ENCODE measurements at places on chromosomes 11 and 22.

GRCh38 chr11:58465690-58466089 is 23.7 kb upstream of the OR5B12 start:
- no peak for DNase-seq

- DNase-seq, result no peak
Observed at GRCh38 chr22:40782521-40782920, 36.6 kb downstream of the SLC25A17 start.

DNA sequence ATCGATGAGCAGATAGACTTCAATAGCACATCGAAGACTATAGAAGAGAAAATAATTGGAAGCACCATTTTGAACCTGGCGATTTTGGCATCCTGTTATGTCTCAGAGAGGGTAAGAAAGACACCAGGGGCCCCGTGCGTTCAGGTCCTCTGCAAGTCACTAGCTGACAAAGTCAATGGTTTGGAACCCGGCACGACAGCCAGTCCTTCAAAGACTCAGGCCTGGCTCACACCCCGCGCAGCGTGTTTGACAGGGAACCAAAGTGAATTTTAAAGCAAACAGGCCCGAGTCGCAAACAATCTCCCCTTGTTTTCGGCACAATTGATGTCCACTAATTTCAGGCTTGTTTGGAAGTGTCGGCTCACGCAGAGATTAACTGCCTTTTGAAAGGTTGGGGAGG is 716.6 kb downstream of the BRD1 start:
- no peak for DNase-seq

DNA sequence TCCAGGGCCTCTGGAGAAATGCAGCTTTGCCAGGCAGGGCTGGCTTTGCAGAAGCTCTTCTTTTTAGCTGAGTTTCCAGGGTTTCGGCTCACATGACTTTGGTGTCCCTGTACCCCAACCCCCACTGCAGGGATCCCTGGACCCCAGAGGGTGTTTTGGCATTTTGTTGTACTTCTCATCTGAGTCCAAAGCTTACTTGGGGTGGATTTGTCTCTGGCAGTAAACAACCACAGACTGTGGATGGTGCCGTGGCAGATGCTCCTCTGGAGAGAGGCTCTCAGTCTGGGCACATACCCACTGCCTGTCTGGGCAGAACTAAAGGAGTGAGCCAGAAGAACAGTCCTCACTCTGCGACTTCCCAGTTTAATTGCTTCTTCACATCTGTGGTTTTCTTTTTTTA is 49.6 kb downstream of the COMMD9 start:
- no peak for DNase-seq

GRCh38 chr11:131811383-131811782 is 441.0 kb downstream of the NTM start:
- peak; percentile 1 for DNase-seq

GRCh38 chr11:1151366-1152315 is 6.1 kb upstream of the MUC5AC start:
- no peak for DNase-seq

DNA sequence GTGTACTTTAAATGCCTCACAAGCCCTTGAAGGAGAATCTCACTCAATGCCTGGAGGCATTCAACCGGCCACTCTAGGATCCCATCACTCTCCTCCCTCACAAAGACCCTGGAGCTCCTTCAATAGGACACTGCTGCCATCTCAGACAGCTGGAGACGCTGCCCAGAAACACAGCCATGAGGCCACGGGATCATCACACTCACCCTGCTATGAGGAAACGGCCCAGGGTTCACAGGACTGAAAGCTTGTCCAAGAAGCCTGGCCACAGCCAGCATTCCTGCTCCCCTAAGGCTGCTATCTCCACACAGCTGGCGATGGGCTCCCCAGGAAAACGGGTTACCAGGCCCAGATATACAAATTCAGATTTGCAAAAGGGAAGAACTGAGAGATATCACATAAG is 13.2 kb downstream of the CARS1 start:
- DNase-seq, result no peak

DNA sequence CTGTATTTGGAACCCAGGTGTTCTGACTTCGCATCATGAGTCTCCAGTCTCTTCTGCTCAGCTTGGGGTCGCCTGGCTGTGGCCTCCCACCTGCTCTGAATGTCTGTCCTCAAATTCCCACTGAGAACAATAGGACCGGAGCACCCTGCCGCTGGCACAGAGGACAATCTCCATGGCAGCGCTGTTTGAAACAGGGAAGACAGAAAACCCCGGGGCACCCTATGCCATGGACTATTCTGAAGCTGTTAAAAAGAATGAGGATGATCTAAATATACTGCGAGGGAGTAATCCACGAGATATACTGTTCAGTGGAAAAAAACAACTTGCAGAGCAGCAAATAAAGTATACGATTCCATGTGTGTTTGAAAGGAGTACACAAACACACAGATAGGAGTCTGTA is 415.6 kb upstream of the NARS2 start:
- no peak for DNase-seq

DNA sequence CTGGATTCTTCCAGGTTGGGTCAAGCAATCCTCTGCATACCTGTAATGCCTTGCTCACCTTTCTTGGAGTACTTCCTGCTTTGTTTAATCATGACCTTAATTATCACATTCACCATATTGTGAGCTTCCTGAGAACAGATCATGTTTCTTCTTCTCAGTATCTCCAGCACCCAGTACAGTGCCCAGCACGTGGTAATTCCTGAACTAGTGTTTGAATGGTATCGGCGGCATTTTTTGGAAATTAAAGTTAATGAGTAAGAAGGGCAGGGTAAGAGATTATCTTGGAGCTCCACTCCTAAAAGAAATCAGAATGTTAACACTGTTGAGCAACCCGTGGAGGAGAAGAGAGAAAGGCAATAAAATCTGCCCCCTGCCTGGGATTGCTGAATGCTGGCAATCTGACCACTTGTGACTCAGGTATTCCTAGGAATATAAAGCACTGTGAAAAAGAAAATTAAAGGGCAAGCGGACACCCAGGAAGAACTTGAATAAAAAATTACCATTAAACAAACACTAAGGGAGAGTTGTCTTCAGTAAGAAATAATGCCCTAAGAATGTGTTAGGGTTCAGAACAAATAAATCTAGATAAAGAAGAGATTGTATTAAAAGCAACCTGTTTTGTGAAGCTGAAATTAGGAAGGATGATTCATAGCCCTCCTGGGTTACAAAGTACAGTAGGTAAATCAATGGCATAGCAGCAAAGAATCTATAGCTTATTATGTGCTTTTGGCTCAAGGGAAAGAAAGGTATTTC is 92.9 kb downstream of the PDHX start:
- peak; percentile 95 for DNase-seq

GRCh38 chr22:42317008-42317407 is 46.6 kb upstream of the TCF20 start:
- peak; percentile 75 for DNase-seq

GRCh38 chr22:25791556-25791955 is 49.6 kb downstream of the MYO18B start:
- no peak for DNase-seq

- DNase-seq, result peak; percentile 97
Observed at GRCh38 chr11:65382033-65382803, at the start of gene SLC25A45. Gene SLC25A45 (minus strand): TSS chr11:65382646. CDS start chr11:65381951, 695 bp downstream.

DNA sequence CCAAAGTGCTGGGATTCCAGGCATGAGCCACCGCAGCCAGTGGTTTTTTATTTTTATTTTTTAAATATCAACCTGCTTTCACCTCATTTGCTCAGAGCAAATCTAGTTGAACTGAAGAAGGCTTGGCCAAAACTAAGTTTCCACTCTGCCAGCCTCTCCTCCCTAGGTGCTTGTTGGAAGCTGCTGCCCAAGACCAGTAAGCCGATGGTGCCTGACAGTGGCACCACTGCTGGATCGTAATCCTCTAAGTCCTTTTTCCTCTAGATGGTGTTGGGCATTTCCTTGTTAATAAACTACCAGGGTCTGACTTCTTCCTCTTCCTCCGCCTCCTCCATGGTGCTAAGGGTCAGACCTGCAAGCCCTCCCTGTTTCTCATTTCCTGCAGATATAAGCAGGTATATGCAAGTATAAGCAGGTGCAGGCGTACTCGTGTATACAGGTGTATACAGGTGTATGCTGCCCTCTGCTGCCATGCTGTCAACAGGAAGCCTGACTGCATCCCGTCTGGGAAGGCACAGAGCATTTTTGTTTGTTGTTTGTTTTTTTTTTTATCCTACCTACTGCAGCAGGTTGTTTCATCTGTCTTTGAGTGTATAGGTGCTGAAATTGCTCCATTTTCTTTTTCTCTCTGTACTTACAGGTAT is 1.6 kb downstream of the NADSYN1 start:
- DNase-seq, result no peak

DNA sequence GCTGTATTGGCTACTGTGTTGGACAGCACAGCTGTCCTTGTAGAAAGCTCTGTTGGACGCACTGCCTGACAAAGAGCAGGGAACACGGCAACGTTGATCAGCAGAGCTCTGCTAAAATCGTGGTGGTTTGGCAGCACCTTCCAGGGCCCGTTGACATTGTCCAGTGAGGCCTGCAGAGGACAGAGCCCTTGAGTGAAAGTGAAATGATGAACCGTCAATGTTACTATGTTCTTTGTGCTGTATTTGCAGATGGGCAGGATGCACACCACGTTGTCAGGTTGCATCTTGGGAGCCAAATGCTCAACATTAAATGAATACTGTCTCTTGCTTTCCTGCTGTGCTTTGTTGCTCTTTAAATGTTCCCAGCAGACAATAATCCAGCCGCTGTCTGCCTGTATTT is 69.7 kb downstream of the NELL1 start:
- DNase-seq, result no peak

- DNase-seq, result no peak
Observed at GRCh38 chr11:70570693-70571395, 172.5 kb downstream of the CTTN start.

GRCh38 chr22:32325811-32326237 is 31.8 kb upstream of the RFPL3 start:
- DNase-seq, result no peak

DNA sequence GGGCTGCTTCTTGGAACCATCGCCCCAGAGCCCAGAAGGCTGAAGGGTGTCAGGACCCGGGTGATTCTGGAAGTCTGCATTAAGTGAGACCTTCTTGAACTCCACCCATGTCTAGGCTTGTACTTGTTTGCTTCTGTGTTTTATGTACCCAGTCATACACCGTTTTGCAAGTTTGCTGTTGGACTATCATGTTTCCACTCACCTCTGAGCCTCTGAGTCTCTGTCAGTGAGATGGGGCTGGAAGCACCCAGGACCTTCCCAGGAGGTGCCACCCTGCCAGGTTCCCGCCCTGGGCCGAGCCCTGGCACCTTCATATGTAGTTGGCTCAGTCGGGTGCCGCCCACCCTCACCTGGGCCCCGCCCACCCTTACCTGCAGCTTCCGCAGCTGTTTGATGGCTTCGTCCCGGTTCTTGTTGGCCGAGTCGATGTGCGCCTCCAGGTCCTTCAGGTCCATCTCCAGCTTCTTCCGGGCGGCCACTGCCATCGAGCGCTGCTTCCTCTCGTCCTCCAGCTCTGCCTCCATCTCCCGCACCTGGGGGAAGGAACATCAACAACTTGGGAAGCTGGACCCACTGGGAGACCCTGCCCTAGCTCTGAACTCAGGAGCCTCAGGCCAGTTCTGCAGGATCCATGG is 35.1 kb downstream of the APOL1 start:
- DNase-seq, result no peak

GRCh38 chr22:46728470-46728869 is 9.6 kb downstream of the CERK start:
- no peak for DNase-seq

DNA sequence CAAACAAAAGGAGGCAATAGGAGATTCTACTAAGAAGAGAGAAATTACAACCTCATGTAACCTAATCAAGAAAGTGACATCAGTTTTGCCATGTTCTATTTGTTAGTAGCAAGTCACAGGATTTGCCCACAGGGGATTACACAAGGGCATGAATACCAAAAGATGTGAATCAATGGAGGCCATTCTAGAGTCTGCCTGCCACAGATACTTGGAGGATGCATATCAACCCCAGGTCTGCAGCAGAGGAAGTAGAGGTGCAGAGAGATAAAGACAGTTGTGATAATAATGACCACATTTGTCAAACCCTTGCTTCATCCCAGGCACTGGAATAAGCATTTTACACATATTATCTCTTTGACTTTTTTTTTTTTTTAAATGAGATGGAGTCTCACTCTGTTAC is 2.4 kb upstream of the ASCC2 start:
- DNase-seq, result peak; percentile 17

- no peak for DNase-seq
Observed at GRCh38 chr11:76705826-76706225, 35.3 kb upstream of the LRRC32 start.

- DNase-seq, result no peak
Observed at GRCh38 chr22:25741692-25742626, at the start of gene MYO18B. Gene MYO18B (plus strand): TSS chr22:25742188. CDS start chr22:25761093, 18,905 bp downstream.

DNA sequence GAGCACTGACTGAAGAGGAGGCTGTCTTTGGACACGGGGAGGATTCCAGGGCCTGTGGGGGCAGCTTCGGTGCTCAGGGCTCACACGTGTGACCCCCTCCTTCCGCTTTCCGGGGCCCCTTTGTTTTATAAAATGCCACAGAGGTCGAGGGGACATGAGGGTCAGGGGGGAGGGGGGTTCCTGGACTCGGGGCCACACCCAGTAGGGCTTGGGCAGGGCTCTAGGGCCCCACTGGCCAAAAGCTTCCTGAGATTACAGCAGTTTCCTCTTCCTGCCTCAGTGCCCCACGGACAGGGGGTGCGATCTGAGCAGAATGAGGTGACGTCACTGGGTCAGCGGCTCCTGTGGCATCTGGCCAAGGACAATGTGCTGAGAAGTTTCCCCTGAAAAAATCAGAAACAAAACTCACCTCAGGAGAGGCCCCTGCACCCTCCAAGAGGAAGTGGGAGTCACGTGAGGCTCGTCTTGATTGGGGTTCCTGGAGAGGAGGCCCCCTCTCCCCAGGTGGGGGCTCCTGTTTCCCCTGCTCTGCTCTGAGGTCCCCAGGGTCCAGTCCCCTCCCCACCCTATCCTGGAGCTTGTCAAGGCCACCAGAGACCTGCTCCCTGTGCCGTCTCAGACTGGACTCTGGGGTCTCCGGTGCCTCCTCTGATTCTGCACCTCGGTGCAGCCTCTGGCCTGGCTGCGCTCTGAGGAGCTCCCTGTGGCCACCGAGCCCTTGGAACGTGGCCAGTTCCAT is 6.4 kb upstream of the IFITM3 start:
- peak; percentile 54 for DNase-seq

- DNase-seq, result no peak
Observed at GRCh38 chr11:133219543-133219942, 312.8 kb downstream of the OPCML start.

GRCh38 chr22:35688913-35689675 is 28.6 kb upstream of the APOL5 start:
- DNase-seq, result no peak

- DNase-seq, result peak; percentile 52
Observed at GRCh38 chr11:15291885-15292284, 177.2 kb downstream of the INSC start.

DNA sequence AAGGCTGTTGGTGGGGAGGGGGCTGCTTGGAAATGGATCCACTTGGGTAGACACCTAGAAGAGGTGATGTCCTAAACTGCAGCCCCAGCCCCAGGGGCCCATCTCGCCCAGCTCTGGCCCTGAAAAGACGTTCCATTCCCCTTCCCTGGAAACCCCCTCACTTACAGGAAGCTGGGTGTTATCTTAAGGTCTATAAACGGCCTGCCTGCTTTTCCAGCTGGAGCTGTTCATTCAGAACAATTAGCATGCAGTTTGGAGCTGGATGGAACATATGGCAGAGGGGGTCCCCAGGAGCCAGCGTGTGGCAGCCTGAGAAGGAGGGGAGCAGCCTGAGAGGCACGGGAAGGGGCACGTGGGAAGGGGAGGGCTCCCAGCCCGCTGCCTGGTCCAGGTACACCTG is 139.6 kb downstream of the PKNOX2 start:
- DNase-seq, result no peak

- DNase-seq, result no peak
Observed at GRCh38 chr22:17319546-17319945, 49.7 kb upstream of the CECR2 start.
